ENCODE measurements at places on chromosomes 13 and 19.

- DNase-seq, result no peak
Observed at GRCh38 chr13:111058796-111059506, 56.2 kb upstream of the ARHGEF7 start.

- peak; percentile 73 for DNase-seq
Observed at GRCh38 chr19:37655689-37656371, 565 bp upstream of the ZFP30 start.

GRCh38 chr13:85108356-85108755, 690.9 kb downstream of the SLITRK6 start:
- DNase-seq, result no peak

- no peak for DNase-seq
Observed at GRCh38 chr13:20796791-20797508, 23.2 kb upstream of the EEF1AKMT1 start.

DNA sequence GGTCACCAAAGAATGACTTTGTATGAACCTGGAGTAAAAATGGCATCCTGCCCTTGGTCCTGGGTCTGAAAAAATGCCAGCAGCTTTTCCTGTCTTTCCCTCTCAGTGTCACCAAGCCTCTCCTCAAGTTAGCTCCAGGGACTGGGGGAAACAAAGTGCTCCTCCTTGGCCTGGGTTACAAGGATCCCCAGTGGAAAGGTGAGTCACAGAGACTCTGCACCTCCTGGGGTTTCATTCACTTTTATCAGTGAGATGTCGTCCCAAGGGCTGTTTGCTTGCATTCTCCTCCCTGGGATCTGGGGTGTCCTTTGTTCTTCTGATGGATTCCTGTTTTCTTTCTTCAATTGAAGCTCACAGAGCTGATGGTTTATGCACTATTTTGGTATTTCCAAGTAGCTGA, 93.2 kb upstream of the CSNK1A1L start:
- DNase-seq, result no peak

DNA sequence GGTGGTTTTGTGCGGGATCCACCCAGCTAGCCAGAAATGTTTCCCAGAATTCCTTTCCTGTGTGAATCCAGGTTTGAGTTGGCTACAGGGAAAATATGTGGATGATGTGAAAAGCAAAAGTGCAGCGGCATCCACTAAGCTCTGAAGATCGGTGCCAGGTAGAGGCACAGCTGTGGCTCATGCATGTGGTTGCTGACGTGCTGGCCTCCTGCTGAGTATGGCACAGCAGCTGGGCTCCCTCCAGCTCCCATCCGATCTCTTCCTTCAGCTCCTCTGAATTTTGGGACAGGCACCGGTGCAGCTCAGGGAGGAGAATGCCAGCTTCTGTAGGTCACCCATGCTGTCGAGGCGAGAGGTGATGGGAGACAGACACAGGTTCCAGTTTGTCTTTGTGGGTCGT, 84.0 kb upstream of the GSX1 start:
- no peak for DNase-seq

- DNase-seq, result no peak
Observed at GRCh38 chr13:21884299-21884909, 213.5 kb downstream of the FGF9 start.

DNA sequence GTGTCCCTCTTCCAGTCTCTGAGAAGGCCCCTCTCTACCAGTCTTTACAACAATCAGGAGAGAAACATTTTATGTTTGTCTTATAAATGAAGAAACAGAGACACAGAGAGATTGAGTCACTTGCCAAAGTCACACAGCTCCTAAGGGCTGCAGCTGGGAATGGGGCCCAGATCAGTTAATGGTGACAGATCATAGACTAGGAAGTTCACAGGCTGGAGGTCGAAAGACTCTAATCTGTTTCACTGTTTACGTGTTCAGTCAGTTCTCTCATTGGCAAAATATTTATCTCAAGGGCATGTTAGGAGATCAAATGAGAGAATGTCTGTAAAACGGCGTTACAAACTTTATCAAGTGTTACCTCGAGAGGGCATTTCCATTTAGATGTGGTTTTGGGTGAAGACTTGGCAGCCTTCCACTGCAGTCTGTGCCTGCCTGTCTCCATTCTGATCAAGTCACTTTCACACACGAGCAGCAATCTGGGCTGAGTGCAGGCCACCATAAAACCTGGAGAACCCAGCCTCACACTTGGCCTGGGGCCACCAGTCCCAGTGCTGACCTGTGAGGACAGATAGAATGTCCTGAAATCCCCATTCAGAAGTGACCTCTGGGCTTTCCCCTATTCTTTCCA, 65.1 kb downstream of the SIAH3 start:
- DNase-seq, result no peak

DNA sequence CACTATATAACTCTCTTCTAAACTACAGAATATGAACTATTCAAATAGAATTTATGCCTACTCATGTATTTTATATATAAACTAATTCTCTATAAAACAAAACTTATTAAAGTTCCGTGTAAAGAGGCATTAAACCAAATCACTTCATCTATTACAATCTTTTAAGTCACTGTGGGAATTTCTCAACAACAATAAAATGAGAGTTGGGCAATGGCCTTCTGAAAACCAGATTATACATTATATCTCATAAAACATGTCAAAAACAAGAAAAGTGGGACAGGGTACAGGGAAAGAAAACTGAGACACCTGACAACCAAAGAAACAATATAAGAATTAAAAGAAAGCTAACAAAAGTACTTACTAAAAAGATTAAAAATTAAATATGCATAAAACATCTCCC, 145.2 kb downstream of the DIAPH3 start:
- DNase-seq, result no peak

DNA sequence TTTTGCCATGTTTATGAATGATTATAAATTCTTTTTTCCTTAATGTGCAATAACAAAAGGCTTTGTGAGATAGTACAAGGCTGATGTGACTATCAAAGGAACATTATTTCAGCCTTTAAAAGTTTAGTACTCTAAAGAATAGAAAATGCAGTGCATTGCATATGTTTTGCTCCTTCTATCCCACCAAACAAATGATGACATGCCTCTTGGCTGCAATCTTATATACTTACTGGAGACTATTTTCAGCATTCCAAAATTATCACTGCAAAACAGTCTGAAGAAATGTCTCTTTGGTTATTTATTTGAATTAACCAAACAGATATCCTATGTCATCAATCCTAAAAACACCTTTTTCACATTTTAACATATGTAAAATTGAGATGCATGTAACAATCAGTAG, 776.5 kb upstream of the SPRY2 start:
- no peak for DNase-seq

DNA sequence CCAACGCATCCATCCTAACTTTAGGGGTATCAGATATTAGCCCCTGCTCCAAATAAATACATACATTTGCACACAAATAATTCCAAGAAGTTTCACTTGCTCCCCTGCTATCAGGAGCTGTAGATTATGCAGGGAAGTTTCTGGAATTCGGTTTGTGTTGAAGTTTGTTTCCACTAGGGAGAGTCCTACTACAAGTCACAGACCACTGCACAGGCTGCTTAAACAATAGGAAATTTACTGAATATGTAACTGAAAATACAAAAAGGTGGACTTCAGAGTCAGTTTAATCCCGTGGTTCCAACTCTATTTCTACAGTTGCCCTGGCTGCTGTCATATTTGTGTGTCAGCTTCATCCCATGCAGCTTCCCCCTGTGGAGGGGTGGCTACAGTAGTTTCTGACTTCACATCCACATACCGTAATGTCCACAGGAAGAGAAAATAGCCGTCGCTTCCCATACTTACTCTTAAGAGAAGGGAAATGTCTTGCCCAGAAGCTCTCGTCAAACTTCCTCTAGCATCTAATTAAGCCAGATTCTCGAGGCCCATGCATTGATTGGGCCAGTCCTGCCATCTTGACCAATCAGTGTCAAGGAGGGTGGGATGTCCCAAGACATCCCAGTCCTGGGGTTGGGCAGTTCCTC, 286.6 kb downstream of the COG6 start:
- DNase-seq, result no peak

All from stimulated activated CD4-positive, alpha-beta T cell treated with anti-CD3 and anti-CD28 coated beads, Interleukin-1b, Interleukin-23, amount 100 ng/mL, for 1 hour (primary cell).